NB4 (cell line): ENCODE measurements at places on chromosomes 5 and 9.

- DNase-seq, result no peak
Measured at GRCh38 chr9:14893280-14893679, 16.9 kb downstream of the FREM1 start.

GRCh38 chr5:107634981-107635848 lies 35.5 kb downstream of the EFNA5 start:
- no peak for DNase-seq

GRCh38 chr5:83767409-83767992 lies 46.8 kb upstream of the HAPLN1 start:
- peak; percentile 8 for DNase-seq

- no peak for DNase-seq
Measured at GRCh38 chr9:123745451-123745850, 184.5 kb downstream of the DENND1A start.

- DNase-seq, result no peak
Measured at GRCh38 chr9:86902586-86902985, 44.7 kb downstream of the GAS1 start.

GRCh38 chr9:76761448-76761847 lies 2.8 kb upstream of the PCA3 start:
- DNase-seq, result no peak

DNA sequence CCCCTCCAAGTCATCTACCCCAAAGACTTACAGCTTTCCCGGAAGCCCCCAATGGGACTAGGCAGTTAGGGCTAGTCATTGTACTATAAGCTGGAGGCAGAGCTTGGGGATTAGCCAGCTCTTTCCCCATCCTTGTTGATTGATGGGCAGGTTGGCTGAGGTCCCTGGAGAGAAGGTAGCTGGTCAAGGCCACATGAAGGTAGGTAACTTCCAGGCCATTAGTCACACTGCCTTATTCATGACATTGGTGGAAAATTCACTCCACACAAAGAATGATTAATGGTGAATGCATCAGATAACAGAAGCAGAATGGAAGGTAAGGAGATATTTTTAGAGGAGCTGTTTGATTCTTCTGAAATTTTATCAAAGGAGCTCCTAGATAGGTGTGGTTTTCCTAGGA lies 49.5 kb upstream of the TGFBR1 start:
- DNase-seq, result no peak

DNA sequence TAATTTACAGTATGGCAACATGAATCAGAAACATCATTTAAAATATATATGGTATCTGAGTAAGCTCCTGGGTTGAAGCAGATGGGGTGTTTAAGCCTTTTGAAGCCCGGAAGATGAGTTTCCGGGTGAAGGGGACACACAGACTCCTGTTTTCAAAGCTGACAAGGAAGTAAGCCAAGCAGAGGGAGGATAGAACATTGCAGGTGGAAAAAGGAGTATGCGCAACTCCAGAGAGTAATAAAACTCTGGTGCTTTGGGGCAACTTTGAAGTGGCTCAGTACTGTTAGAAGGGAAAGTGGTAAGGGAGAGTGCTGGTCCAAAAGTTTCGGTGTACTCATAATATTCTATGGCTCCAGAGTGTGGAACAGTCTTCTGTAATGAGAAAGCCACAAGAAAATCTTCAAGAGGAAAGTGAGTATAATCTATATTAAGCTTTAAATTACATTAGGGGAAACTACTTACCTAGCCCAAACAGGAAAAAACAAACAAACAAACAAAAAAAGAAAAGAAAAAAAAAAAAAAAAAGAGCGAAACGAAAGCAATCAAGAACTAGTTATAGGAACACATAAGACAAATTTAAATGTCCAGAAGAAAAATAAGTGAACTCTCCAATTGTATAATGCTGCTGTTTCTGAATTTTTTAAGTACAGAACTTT lies 2.3 kb upstream of the ST8SIA4 start:
- DNase-seq, result peak; percentile 62

DNA sequence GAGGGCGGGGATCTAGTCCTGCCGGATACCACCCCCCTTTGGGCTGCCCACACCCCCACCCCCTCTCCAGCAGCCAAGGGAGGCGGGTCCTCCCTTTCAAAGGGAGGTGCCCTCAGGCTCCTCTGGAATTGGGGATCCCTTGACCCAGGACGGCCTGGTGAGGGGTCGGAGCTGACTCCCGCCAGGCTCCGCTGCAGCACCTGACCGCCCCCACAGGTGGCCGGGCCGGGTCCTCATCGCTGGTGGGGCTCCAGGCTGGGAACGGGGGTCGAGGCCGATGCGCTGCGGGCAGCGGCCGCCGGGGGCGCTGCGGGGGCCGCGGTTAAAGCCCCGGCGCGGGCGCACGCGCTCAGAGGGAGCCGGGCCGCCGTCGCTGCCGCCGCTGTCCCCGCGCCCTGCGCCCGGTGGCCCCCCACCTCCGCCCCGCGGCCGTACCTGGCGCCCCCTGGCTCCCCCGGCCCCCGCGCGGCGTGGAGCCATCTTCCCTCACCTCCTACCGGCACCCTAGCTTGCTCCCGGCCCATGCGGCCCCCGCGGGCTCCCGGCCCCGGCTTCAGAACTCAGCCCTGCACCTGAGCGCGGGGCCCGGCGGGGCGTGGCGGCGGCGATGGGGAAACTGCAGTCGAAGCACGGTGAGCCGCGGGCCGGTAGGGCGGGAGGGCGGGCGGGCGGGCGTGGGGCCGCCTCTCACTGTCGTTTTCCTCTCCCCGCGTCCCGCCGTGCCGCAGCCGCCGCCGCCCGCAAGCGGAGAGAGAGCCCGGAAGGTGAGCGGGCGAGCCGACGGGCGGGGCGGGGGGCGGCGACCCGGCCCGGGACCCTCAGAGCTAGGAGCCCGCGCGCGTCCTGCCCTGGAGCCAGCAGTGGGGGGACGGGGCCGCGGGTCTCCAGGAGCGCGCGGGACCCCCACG lies at the start of gene NKD2:
TSS of gene NKD2 (plus strand) at position 352 of the 908 bp plus-strand sequence. CDS start at position 608, 256 bp downstream.
- peak; percentile 60 for DNase-seq

- no peak for DNase-seq
Measured at GRCh38 chr9:96871176-96871575, 16.9 kb upstream of the ZNF782 start.

DNA sequence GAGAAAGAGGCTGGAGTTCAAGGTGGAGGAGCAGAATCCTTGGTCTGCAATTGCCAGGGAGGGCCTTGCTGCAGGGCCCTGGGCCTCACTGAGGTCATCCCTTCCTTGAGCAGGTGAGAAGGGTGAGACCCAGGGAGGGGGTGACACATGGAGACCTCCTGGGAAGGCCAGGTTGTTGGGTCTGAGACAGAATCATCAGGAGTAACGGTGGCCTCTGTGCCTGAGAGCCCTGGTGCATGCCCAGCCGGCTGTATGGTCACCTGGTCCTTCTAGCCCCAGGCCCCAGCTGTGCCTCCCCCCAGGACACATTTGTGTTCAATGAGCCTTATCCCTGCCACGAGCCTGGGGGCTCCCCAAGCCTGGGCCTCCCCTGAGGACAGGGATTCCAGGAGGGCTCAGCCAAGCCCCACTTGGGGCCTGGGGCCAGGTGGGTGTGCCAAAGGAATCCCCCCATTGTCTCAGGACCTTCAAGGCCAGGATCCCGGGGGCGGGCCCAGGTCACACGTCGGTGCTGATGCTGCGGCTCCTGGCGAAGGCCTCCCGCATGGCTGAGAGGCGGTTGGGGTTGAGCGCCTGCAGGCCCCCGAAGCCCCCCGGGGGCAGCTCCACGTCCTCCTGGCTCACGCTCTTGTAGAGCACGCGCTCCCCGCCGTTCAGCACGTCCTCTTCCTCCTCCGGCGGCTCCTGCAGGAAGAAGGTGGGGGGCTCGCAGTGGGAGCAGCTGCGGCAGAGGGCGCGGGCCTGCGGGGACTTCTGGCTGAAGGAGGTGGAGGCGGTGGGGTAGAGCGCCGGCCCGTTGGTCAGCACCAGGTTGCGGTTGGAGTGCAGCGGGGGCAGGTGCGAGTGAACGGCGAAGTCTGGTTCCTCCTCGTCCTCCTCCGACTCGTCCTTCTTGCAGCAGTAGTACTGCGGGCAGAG lies 30.4 kb downstream of the FAM163B start:
- DNase-seq, result no peak

DNA sequence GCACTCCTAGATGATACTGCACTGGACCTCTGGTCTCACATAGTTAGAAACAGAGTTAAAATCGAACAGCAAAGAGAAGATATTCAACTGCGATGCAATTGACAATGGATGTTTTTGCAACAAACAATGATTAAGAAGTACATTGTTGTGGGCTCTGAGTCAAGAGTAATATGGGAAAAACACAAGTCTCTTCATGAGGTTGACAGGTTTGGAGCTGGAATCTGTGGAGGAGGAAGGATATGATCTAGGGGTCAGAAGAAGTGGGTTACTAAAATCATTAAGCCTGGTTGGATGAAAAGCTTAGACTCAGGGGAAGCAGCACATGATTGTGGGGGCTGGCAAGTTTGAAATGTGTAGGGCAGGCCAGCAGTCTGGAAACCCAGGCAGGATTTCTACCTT lies 53.1 kb downstream of the PDCD1LG2 start:
- no peak for DNase-seq

- no peak for DNase-seq
Measured at GRCh38 chr5:154513669-154514084, 35.6 kb upstream of the HAND1 start.

DNA sequence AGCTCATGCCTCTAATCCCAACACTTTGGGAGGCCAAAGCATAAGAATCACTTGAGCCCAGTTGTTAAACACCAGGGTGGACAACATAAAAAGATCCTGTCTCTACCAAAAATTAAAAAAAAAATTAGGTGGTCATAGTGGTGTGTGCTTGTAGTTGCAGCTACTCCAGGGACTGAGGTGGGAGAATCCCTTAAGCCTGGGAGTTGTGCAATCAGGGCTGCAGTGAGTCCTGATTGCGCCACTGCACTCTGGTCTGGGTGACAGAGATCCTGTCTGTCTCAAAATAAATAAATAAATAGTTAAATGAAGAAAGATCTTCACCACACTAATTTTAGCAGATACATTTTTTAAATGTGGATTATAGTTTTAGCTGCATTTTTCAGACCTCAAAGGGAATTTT lies 433.2 kb downstream of the MAT2B start:
- peak; percentile 91 for DNase-seq

- no peak for DNase-seq
Measured at GRCh38 chr9:135787317-135787716, 85.3 kb downstream of the KCNT1 start.

GRCh38 chr9:7780261-7780988 lies 19.2 kb downstream of the DMAC1 start:
- DNase-seq, result no peak
